ENCODE measurements at places on chromosomes 2 and 18.

GRCh38 chr2:38526195-38526594, 76.5 kb downstream of the HNRNPLL start:
- no peak for DNase-seq

GRCh38 chr2:44996356-44996755, 12.9 kb downstream of the SIX2 start:
- DNase-seq: no peak

- no peak for DNase-seq
Measured at GRCh38 chr2:29113891-29114321, 1.3 kb upstream of the CLIP4 start.

DNA sequence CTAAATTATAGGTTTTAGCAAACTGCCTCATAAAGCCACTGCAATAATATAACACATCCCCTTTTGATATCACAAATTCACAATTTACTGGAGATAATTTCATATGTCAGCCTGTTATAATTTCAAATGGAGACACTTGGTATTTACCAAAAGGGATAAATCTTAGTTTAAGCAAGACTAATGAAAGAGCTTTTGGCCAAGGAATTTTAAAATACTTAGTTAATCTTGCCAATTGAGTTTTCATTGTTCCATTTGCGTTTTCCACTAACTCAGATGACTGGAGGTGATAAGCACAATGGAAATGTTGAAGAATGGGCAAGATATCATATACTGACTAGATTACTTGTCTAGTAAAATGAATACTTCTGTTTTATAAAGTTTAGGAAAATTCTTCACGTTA, 379.3 kb upstream of the SYT4 start:
- DNase-seq: no peak

GRCh38 chr2:16281451-16282335, 341.3 kb downstream of the MYCN start:
- no peak for DNase-seq

GRCh38 chr2:96987301-96987909, 1.0 kb upstream of the FAM178B start:
- no peak for DNase-seq

- DNase-seq: no peak
Measured at GRCh38 chr2:120669121-120669952, 66.3 kb upstream of the GLI2 start.
